NCI-H1105 (cell line): ENCODE measurements at places on chromosomes 1 and 21.

DNA sequence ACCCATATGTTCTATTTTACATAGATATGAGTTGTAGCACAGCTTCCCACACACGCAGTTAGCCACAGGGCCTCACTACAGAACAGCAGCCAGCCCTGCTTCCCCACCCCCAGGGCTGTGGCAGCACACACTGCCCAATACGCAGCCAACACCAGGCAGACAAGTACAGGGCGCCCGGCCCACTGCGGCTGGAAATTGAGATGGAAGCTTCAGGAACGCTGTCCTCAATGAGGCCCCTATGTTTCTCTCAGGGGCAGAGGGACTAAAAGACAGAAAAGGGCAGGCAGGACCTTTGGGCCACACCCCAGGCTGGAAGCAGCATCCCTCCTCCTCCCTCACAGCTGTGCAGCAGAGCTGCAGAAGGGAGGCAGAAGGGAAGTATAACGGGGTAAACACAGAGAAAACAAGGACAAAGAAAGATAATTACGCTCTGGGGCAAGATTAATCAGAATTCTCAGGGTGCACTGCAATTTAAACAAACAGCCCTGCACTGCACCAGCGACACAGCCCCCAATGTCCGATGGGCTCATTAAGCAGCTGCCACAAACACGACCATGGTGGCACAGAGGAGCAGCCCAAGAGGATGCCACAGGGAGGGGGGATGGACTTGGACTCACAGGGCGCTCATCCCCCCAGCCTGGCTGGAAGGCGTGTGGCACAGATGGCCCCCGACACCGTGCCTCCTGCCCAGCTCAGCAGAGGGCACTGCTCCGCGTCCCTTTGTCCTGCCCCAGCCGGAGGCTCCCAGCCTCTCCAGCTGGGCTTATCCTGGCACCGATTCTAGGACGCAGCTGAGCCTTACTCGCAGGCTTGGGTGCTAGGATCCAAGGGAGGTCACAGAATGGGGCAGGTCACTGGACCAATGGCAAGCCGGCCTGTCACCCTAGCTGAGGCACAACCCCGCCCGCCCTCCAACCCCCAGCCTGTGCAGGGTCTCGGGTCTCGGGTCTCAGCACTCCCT lies 14.2 kb downstream of the WDR4 start:
- peak; percentile 63 for DNase-seq

- no peak for DNase-seq
Observed at GRCh38 chr1:1684031-1684681, 8.4 kb downstream of the SLC35E2B start.

GRCh38 chr1:101166583-101167120 lies 70.2 kb upstream of the S1PR1 start:
- DNase-seq = no peak

GRCh38 chr1:199010933-199011332 lies 372.1 kb downstream of the PTPRC start:
- DNase-seq = no peak

- peak; percentile 32 for DNase-seq
Observed at GRCh38 chr1:37602750-37603694, 7.3 kb upstream of the GNL2 start.

DNA sequence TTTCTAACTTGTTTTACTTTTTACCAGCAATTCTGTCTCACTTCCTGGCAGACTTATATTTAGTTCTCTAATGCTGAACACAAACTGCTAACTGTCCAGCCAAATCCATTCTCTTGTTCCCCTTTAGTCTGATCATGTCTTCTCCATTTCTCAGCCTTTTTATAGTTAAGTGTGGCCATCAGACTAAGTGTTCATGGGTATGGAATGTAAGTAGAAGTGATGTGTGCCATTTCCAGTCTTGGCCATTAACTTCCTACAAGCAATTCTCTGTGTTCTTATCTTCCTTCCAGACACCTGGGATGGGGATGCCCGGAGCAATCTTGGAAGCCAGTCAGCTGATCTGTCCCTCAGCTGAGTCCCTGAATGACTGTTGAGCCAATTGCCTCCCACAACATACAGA lies 165.8 kb downstream of the ST6GALNAC3 start:
- DNase-seq = no peak

DNA sequence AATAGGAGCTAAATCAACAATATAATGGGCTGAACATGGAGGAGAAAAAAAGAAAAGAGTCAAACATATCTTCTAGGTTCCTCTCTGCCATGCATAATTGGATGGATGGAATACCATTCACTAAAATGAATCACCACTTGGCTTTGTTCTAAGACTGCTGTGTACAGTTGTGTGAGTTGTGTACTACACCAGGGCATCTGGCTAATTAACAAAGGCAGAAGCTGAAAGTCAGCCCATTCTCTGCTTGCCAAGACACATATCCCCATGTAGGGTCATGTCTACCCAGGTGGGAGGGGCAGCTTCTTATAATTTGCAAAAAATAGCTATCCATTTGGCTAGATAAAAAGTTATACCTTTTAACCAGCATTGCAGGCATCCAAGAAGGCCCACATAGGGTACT lies 21.0 kb downstream of the JUN start:
- no peak for DNase-seq

DNA sequence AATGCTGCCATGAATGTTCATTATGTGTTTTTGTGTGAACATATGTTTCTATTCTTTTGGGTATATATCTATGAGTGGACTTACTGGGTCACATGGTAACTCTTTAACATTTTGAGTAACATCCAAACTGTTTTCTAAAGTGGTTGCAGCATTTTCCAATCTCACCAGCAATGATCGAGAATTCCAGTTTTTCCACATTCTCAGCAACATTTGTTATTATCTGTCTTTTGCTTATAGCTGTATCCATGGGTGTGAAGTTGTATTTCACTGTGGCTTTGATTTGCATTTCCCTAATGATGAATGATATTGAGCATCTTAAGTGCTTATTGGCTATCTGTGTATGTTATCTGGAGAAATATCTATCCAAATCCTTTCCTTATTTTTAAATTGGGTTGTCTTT lies 89.2 kb upstream of the SLFNL1 start:
- DNase-seq = no peak

DNA sequence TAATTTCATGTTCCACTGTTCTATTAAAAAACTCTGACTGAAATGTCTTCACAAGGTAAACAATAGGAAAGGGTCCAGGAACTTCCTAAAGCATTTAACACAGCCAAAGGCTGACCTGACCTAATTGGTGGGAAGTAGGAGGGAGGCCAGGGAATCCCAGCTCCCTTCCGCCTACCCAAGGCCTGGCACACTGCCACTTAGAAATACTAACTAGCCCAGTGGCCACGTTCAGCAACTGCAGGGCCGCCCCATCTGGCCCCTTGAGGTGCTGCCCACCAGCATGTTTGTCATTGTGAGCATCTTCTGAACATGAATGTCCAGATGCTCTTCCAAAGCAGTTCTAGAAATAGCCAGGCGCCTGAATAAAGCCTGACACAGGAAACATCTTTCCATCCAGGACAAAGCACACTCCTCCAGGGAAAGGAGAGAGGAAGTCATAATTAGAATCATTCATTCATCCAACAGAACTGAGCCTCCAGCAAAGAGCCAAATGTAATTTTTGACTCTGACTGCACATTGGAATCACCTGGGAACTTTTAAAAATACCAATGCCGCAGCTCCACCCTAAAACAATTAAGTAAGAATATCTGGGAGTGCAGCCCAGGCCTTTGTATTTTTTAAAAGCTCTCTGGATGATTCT lies 44.6 kb upstream of the BCL9 start:
- DNase-seq = no peak

DNA sequence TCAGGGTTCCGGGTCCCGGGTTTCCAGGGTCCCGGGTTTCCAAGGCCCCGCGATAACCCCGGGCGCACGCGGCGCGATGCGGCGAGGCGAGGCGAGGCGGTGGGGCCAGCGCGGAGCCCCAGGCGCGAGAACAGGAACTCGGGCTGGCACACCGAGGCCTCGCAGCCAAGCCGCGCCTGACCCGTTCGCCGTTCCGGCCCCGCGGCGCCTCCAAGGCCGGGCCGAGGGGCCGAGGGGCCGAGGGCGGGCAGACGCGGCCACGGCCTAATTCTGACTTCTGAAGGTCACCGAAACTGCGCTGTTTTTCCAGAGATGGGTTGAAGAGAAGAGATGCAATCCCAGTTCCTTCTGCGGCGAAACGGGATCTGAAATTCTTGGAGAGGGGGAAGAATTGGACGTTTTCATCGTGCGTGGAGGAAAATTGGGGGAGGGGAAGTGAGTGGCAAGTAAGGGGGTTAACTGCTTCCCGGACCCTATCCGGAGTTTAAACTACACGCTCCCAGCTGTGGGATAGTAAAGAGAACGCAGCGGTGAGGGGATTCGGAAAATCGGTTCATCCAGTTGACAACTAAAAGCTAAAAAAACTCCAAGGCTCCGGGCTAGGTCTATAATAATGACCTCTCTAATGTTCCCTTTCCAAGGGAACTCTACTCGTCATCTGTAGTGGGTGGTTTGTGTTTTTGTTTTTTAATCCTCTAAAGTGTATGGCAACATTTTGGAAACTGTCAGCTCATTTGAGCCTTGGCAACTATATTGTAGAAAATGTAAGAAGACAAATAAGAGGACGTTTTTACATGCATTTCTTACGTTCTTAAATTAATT lies 8.2 kb downstream of the TBX15 start:
- no peak for DNase-seq

DNA sequence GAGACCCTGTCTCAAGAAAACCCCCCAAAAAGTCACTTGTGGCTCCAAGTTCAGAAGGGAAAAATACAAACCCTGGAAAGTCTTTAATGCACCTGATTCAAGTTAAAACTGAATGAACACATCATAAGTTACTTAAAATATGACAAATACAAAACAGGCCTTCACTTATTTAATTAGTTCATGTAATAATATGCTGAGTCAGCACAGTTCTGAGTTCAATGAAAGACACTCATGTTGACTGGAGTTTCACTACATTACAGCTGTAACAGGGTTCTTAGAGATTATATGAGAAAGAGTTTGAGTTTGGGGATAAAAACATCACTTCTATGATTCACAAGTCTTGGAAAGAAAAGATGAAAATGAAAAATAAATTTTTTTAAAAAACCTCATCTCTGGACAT lies 51.0 kb downstream of the DEGS1 start:
- DNase-seq = no peak

DNA sequence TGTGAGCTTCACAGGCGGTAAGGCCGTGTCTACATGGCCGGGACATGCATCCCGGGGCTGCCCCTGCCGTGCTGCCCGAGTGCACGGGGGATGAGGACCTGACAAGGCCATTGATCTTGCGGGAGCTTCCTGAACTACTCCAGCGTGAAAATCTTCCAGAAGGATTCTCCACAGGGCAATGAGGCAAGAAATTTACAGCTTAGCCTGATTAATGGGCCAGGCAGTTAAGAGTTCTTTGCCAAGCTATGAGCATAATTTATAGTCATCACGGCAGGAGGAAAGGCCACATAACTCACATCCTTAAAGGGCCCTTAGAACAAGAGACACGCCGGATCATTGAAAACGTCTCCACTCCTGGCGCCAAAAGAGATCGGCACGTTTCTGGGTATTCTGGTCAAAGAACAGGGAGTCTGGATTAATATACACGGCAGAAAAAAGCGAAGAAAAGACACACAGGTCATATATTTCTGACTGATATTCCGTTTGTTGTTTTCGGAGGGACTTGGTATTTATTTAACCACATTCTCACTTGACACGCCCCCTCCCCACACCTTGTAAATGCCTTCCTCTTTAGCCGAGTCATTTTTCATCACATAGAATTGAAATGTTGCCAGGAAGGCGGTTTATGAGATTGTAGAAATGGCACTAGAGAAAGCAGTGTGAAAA lies 180.5 kb downstream of the DYRK1A start:
- no peak for DNase-seq

- DNase-seq = no peak
Observed at GRCh38 chr1:224432146-224432545, 2.5 kb downstream of the WDR26 start.

DNA sequence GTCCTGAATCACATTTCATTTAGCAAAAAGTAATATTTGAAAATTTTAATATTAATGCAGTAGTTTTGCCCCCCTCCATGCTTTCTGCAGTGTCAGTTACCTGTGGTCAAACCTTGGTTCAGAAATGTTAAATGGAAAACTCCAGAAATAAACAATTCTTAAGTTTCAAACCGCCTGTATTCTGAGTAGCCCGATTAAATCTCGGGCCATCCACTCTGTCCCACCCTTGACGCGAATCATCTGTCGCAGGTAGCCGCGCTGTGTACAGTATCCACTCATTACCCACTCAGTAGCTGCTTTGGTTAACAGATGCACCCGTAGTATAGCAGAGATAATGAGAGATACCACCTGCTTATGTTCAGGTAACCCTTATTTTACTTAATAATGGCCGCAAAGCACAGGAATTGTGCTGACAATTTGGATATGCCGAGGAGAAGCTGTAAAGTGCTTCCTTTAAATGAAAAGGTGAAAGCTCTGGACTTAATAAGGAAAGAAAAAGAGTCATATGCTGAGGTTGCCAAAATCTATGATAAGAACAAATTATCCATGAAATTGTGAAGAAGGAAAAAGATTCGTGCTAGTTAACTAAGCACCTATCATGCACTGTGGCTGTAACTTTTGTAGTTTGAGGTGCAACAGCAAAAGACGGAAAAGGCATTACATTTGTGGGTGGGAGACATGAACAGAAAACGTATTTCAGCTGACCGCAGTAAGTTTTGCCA lies 889 bp upstream of the SCYL3 start:
- DNase-seq = peak; percentile 5

DNA sequence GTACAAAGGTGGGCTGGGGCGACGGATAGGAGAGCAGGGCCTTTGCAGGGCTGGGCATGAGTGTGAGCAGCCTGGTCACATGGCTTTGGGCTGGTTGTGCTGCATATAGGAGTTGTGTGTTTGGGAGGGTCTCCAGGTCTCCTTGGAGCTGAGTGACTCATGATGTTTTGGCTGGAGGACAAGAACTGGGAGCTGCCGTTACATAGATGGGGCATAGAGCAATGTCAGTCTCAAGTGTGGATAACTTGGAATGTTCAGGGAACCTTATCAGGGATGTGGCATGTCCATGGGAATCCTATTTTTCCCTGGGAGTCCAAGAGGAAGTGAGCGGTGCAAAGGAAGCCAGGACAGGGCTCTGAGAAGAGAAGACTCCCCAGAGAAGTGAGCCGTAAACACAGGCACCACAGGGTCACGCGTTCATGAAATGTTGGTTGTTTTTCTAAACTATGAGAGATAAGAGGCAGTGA lies 136.4 kb upstream of the KCNE2 start:
- no peak for DNase-seq
